Stimulated activated CD8-positive, alpha-beta memory T cell treated with anti-CD3 and anti-CD28 coated beads, Interleukin-7, amount 100 ng/mL, for 1 hour (primary cell): ENCODE measurements at places on chromosomes 1 and 21.

GRCh38 chr1:36729716-36730510 lies 247.2 kb upstream of the CSF3R start:
- no peak for DNase-seq

DNA sequence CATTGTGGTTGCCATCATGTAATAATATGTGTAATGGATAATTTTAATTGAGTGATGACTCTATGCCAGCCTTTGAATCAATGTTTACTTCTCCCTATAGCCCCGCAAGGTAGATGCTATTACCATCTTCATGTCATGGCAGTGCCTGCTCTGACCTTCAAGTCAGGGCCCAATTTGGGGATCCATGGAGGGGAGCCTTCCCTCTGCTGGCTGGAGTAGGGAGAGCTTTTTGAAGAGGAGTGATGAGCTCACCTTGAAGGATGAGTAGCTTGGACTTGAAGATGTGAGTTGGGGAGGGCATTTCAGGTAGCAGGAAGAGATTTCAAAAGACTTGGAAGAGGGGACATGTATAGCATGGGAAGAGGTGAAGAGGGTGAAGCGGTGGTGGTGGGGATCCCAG lies 189.2 kb downstream of the FOXD2 start:
- no peak for DNase-seq

- DNase-seq = no peak
Observed at GRCh38 chr1:34784751-34785221, 3.8 kb downstream of the GJB3 start.

DNA sequence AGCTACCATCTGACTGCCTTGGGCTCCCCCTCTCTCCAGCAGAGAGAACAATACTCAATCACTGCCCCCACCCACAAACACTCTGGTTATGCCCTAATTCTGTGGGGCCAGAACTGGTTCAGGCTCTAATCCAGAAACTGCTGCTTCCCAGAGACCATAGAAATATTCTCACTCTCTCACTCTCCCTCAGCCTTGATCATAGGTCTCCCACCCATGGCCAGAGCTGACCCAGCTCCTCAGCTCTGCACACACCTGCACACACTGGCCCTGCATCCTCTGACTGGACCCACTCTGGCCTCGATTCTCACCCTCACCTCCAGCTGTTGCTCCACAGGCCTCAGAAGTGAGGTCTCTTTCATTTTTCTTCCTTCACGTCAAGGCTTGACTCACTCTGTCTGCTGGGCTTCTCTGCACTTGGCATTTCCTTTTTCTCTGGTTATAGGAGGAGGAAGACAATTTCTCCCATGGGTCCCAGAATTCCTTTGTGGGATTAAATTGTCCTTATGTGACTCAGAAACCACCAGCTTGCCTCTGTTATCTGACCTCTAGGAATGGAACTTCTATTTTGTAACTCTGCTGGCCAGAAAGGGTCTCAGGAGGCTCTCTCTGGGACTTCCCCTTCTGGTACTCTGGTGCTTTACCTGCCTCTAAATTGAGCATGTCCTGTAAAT lies 15.6 kb upstream of the ZMYM6 start:
- DNase-seq = no peak

GRCh38 chr1:240491156-240491555 lies 120.8 kb downstream of the GREM2 start:
- no peak for DNase-seq

GRCh38 chr1:27940870-27941560 lies 6.2 kb downstream of the SMPDL3B start:
- no peak for DNase-seq
